Psoas muscle (tissue), 8 donors: ENCODE measurements at places on chromosomes 3 and 15. TPM values are rescaled to one million over a fixed set of nuclear protein-coding genes. Genes with fewer than 3 reads are reported as not detected.

The HTR3E gene
- not detected for polyA plus RNA-seq

DNA sequence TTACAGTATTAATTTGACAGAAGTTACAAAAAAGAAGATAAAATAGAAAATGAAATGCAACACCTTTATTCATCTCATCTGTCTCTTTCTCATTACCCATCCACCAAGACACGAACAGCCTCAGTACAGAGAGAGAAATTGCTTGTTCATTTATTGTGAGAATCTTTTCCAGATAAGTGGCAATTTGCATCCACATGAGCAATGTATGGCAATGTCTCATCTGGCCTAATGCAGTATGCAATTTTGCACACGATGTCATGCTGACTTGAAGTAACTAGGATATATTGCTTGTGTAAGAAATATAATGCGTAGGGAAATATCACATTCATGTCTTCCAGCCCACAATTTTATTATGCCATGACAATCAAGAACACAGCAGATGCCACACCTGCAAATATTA, 866.9 kb downstream of the ROBO1 start:
- no peak for DNase-seq

DNA sequence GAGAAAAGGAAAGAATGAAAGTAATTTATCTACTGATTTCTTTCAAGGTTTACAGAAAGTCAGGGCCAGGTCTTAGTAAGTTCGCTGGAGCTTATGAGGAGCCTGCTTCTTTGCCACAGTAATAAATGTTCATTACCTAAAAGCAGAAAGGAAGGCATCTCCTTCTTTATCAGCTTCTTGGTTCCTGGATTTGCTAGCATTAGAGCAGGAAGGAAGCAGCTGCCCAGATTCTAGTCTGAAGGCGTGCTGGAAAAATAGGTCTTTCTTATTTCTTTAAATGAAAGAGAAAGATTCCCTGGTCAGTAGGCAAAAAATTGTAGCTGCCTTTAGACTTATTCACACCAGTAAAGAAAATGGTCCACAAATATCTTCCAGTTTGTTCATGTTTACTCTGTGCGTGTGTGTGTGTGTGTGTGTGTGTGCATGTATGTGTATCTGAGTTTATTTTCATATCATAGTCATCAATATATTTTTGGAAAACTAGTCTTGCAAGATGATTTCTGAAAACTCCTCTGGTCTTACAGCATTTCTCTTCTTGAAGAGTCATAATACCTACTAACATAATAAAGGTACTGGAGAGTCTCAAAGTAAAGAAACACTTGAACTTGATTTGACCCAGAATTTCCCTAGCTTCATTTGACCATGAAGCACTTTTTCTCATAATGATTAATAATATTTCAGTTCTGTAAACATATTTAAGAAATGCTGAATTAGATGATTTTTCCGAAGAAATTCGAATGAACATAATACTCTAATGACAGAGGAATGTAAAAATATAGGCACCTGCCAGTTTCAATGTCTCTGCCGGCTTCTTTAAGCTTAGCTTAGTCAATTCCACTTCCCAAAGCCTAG, 255.3 kb upstream of the ZPLD1 start:
- DNase-seq = no peak

GRCh38 chr15:93308026-93308690, 219.1 kb upstream of the RGMA start:
- no peak for DNase-seq

The TERC gene
- polyA plus RNA-seq = not detected

The ZBTB47 gene
- 41.6 TPM for polyA plus RNA-seq

GRCh38 chr3:159640225-159640624, 348.4 kb upstream of the IL12A start:
- no peak for DNase-seq

- DNase-seq = no peak
These were observed 9.4 kb upstream of the SEMA3B start for GRCh38 chr3:50259432-50260026.

The MAGEF1 gene
- polyA plus RNA-seq = 27.3 TPM

The CHL1 gene
- 0.47 TPM for polyA plus RNA-seq

GRCh38 chr15:73632670-73633058, 525 bp downstream of the NPTN start:
- DNase-seq = no peak

DNA sequence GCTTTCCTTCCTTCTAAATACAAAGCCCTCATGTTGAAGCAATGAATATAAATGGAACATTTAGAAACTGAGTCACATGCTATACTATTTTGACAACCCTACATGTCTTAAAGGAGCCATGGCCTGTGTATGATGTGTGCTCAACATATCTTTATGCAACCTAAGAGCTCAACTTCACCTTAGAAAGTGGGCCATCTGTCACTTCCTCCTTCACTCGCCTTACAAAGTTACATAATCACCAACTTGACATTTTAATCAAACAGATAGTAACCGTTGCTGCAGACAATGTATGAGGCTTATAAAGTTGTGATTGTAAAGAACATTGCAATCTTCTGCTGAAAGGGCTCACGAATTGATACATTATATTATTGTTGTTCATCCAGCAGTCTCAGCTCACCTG, 163.6 kb downstream of the SERPINI1 start:
- no peak for DNase-seq

- no peak for DNase-seq
These were observed 11.8 kb upstream of the FAM174B start for GRCh38 chr15:92667287-92667904.

DNA sequence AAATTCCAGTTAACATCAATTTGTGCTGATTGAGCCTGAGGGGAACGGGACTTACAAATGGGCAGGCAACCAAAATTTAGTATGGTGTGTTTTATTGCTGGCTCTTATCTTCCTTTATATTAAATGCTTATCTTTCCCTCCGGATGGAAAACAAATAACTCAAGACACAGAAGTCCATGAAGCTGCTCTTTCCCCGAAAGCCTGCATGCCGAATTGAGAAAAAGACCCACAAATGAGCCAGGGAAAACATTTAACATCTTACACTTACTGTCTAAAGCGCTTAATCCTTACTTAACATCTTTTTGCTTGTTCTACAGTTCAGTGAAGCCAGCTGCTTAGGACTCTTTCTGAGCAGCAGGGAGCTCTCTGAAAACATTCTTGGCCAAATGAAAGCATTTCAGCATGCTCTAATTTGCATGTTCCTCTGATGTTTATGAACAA, 49.5 kb downstream of the HEG1 start:
- no peak for DNase-seq

- DNase-seq = no peak
These were observed 7.1 kb upstream of the ST6GAL1 start for GRCh38 chr3:186923241-186923640.

The CPNE4 gene
- 0.03 TPM for polyA plus RNA-seq

GRCh38 chr15:22257047-22258008, 177.0 kb downstream of the OR4M2 start:
- no peak for DNase-seq

GRCh38 chr3:55676643-55677042, 189.5 kb upstream of the WNT5A start:
- peak; percentile 77 for DNase-seq

The TICRR gene
- not detected for polyA plus RNA-seq

DNA sequence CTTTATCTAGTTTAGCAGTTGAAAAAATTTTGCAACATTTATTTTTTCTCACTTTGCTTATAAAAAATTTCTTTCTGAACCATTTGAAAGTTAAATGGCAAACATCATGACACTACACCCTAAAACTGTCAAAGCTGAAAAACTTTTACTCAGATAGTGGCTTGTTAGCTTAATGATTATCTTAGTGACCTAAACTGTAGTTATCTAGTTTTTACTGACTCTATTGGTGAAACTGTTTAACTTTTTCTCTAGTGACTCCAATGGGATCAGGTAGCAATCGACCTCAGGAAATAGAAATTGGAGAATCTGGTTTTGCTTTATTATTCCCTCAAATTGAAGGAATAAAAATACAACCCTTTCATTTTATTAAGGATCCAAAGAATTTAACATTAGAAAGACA, 13.3 kb downstream of the FBXO22 start:
- no peak for DNase-seq

DNA sequence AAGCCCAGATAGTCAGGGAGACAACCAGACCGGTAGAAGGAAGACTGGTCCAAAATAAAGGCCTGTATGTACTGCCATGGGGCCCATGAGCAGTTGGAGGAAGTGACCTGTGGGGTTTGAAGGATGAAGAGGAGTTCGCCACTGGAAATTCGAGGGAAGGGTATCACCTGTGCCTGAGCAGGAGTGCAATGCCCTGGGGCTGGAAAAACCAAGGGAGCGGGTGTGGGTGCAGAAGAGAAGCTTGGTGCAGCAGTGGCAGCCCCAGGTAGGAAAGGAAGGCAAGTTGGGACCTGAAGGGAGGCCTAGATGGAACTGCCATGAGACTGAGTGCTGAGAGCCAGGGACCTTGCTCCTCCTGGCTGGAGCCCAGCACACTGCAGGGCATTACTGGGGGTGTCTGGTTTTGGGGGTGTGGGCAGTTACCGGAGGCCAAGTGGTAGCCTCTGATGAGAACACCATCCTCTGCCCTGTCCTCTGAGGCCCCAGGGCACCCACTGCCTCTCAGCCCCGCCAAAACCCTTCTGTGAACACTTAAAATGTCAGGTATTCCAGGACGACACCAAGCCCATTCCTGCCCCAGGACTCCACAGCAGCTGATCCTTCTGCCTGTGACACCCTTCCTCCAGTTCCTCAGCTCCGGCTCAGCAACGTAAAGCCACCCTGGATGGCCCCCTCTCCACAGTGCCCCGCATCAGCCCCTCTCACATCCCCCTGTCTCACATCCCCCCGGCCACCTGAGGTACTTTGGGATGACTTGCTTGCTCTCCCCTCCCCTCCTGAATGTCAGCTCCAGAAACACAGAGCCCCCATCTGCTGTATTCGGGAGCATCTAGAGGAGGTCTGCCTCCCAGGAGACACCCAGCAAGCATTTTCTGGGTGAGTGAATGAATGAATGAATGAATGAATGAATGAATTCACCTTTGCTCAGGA, 42.9 kb downstream of the WNT7A start:
- DNase-seq = no peak

- DNase-seq = no peak
These were observed 120.7 kb upstream of the WNT5A start for GRCh38 chr3:55607844-55608243.

DNA sequence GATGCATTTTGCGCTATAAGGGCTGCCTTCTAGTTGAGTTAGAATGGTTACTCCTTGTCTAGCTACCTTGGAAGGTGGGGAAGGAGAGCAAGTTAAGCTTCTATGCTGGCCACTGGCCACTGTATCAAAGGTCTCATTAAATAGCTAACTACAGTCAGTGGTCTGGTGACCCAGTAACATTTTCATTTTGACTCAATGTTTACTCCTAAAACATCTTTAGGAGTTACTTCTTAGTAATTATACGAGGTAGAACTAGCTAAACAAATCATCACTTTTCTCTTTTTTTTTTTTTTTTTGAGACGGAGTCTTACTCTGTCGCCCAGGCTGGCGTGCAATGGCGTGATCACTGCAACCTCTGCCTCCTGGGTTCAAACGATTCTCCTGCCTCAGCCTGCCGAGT, 26.7 kb downstream of the ETV5 start:
- no peak for DNase-seq

The MGA gene
- polyA plus RNA-seq = 10.5 TPM

- no peak for DNase-seq
These were observed 7.1 kb downstream of the COPS2 start for GRCh38 chr15:49148298-49148697.

- DNase-seq = no peak
These were observed 58.5 kb downstream of the TIPARP start for GRCh38 chr3:156732715-156733421.

DNA sequence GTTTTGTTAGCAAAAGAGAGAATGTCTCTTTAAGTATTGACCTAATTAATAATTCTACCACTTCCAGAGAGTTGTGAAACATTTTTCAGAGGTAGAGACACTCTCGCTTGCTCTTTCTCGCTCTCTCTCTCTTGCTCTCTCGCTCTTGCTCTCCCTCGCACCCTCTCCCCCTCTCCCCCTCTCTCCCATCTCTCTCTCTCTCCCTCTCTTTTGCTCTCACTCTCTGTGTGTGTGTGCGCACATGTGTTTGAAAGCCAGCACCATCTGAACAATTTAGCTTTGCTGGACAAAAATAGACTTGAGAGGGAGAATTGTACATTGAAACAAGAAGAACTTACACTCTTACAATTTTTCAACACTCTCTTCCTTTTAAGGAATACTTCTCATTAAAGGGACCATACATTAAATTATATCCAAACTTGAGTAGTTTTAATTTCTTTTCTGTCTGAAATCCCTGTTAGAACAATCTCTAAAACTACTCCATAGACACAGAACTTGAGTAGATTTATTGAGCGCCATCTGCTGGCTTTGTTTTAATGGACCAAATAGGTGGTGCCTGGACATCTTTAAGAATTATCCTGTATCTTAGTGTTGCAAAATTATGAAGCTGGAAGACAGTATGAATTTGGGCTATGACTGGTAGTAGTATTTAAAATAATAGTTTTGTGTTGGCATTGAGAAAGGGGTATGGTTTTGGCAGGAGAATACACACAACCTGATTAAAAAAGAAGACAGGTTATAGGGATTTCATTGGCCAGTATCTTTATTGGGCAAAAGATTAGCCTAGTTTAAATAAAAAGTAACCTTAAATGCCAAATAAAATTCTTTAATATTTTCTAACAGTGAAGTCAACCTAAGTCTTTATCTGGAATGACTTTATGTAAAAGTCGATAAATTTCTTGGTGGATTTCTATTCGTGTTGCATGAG, 124.6 kb downstream of the AKAP13 start:
- DNase-seq = no peak

DNA sequence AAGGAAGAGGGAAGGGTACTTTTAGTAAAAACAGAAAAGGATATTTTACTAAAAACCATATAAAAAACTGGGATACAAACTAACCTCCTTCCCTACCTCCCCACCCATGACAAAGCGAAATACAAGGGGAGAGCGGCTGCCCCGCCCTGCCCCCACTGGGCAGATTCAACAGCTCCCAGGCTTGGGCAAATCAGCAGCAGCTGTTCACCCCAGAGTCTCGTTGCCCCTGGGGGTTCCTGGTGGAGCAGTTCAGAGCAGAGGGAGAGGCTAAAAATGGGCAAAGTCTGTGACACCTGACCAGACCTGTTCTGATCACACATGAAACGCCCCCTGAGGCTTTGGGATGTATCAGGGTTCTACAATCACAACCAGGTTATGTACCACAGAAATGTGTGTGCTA, 2.5 kb upstream of the ETFA start:
- no peak for DNase-seq

- no peak for DNase-seq
These were observed 24.0 kb upstream of the BSN start for GRCh38 chr3:49530231-49530630.

- DNase-seq = no peak
These were observed 573.3 kb upstream of the TBL1XR1 start for GRCh38 chr3:177770383-177771230.
